ENCODE measurements at places on chromosomes 5 and 9.

DNA sequence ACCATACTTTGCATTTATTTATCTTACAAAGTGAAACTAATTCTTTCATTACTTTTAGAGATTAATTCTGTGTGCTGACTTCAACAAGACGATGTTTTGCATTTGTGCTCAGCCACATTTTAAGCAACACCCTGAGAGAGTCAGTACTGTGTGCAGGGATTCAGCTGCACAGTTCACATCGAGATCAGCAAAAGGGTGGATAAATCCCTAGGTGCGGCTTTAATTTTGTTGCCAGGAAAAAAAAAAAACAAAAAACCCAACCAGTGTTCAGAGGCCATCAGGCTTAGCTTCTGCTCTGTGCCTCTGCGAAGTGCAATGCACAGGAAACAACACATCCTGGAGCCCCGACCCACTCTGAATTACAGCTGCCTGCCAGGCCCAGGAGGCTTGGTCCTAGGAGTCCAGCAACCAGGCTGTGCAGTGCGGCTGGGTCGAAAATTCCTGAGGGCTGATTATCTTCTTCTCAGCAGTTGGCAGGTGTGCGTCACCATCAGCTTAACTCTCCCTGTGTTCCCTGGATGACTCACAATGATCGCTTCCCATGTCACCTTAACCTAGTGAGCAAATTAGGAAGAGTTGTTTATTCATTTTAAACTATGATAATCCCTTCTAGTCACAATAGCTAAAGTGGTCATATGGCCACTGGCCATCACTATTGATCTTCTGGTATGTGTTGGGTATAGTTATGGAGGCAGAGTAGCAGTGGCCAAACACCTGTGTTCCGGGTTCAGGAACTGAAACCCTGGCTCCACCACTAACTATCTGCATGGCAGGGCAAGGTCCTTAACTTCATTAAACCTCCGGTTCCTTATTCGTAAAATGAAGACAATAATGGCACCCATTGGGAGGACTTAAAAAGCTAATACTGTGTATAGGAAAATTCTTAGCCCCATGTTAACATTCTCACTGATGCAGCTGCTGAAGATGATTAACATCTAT lies 31.2 kb upstream of the NDUFB6 start:
- DNase-seq = no peak

- no peak for DNase-seq
These were observed 18.0 kb downstream of the NCBP1 start for GRCh38 chr9:97651646-97652045.

- no peak for DNase-seq
These were observed 33.5 kb downstream of the AUH start for GRCh38 chr9:91328186-91328585.

DNA sequence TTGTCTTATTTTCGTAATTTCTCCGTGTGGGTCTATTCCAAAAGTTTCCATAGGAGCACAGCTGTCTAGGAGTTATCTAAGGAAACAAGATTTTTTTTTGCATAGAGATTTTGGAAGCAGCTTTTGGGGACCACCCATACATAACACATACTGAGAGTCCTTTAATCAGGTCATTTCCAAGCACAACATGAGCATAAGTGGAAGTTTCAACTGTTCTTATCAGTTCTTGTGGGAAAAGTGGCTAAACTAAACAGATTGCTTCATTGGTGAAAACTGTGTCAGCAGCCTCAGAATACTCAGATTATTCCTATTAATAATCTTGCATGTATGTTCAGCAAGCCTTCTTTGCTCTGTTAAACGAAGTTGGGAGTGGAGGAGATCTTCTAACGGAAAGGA lies 153.6 kb upstream of the TYRP1 start:
- no peak for DNase-seq

Data from stimulated activated CD4-positive, alpha-beta T cell treated with anti-CD3 and anti-CD28 coated beads, Interleukin-4, amount 100 ng/mL, for 48 hours (primary cell).